Activated naive CD4-positive, alpha-beta T cell treated with anti-CD3 and anti-CD28 coated beads for 36 hours (primary cell): ENCODE measurements at places on chromosomes 13 and 19. TPM values are rescaled to one million over a fixed set of nuclear protein-coding genes. Genes with fewer than 3 reads are reported as not detected.

UPF3A gene
- total RNA-seq, result 36.9 TPM

CD70 gene
- 3.1 TPM for total RNA-seq

ZNF134 gene
- total RNA-seq, result 6.9 TPM

CYP2F1 gene
- total RNA-seq, result not detected

BEST2 gene
- total RNA-seq, result not detected

PSPN gene
- total RNA-seq, result 2.5 TPM

RXFP2 gene
- not detected for total RNA-seq

BCL3 gene
- total RNA-seq, result 104 TPM

ADPRHL1 gene
- total RNA-seq, result 0.57 TPM

PRSS57 gene
- not detected for total RNA-seq

GNG7 gene
- 1.1 TPM for total RNA-seq

GRCh38 chr13:99956473-99957349, 14.9 kb downstream of the ZIC5 start:
- no peak for DNase-seq

- no peak for DNase-seq
These were observed 397.6 kb downstream of the LIG4 start for GRCh38 chr13:107817647-107818287.

GRCh38 chr13:51207881-51208280, 14.3 kb upstream of the FAM124A start:
- DNase-seq, result no peak

DNA sequence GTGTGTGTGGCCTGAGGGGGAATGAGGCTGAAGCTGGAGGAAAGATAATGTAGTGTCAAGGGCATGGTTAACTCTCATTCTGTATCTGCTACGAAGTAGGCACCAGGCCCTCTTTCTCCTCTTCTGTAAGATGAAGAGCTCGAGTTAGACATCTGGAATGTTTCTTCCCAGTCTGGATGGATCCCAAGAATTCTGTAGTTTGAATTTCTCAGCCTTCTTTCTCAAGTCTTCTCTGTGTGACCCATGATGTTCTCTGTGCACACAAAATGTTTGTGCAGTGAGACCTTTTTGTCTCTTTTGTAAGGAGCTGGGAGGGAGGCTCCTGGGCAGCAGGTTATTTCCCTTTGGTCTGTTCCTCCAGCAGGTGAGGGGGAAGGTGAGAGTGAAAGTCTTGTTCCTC, 13.7 kb downstream of the FGF9 start:
- DNase-seq, result no peak

- DNase-seq, result no peak
These were observed 5.9 kb downstream of the CLPTM1 start for GRCh38 chr19:44960906-44961728.

DNA sequence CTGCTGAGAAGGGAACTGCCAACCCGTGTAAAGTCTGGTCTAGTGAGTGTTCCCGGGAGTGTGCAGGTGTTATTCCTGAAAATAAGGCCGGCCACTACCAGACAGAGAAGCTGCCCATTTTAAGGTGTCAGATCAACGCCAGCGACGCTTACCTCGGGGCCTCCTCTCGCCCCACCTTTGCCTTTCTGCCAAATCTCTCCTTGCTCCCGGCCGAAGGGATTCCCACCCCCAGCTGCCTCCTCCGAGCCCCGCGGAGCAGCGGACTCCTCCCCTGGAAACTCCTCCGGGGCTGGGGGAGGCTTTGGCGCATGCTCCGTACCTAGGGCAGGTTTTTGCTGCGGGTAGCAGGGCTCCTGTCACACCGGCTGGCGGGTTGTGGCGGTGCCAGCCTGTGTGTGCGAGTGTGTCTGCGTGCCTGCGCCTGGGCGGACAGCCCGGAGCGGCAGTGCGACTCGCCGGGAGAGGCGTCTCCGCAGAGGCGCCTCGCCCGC, at the start of gene HS6ST3:
HS6ST3 (plus strand) TSS at position 359 of the 491 bp plus-strand sequence.
- no peak for DNase-seq

DNA sequence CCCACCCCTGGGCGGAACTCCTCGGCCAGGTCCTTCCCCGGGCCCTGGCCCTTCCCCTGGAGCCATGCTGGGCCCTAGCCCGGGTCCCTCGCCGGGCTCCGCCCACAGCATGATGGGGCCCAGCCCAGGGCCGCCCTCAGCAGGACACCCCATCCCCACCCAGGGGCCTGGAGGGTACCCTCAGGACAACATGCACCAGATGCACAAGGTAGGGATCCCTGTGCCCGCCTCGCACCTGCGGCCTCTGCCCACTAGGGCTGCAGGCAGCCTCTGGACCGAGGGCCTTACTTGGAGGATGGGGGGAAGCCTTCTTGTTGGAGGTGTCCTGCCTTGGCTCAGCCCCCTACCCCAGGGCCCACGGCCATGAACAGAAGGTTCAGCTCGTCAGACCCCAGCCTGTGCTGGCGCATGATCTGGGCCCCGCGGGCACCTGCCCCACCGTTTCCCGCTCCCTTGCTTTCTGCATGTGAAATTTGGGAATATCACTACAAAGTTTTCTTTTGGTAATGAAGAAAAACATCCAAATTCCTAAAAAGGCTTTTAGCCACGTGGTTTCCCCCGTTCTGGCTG, 23.4 kb downstream of the SMARCA4 start:
- no peak for DNase-seq

DNA sequence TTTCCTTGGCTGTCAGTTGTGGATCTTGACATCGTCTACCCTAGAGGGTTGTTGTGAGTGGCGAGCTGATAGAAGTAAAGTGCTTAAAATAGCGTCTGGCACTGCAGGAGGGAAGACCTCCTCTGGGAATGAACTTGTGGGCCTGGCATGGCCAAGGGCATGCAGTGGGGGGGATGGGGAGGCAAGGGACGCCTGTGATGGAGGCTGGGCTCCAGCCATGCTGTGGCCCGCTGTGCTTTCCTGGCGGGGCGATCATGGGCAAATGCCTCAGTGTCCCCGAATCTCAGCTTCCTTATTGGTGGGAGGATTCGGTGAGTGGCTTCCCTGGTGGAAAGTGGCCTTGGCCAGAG, 10.7 kb downstream of the CARM1 start:
- no peak for DNase-seq

GRCh38 chr13:40408602-40409001, 257.8 kb downstream of the FOXO1 start:
- no peak for DNase-seq

DNA sequence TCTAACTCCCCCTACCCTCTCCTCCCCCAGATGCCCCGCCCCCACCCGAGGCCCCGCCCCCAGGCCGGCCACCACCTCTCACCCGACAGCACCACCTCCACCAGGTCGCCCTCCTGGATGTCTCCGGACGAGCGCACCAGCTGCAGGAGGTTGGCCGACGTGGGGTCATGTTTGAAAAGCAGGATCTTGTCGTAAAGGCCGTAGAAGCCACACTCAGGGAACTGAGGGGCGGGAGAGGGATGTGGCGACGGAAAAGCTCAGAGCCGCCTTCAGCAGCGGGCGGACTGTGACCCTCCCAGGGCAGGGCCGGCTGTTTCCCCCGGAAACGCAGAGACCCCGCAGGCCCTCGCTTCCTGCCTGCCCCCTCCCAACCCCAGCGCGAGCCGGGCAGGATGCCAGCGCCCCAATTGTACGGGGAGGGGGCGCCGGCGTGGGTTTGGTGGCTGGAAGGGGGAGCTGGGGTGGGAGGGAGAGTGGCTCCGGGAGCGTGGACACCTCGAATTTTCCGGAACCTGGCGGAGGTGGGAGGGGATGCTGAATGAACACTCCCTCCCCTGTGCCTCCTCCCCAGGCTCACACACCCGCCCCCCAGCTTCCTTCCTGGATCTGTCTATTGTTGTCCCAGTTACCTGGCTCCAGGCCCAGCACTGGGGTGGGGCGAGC, 3.0 kb downstream of the PRKD2 start:
- DNase-seq, result peak; percentile 85

DNA sequence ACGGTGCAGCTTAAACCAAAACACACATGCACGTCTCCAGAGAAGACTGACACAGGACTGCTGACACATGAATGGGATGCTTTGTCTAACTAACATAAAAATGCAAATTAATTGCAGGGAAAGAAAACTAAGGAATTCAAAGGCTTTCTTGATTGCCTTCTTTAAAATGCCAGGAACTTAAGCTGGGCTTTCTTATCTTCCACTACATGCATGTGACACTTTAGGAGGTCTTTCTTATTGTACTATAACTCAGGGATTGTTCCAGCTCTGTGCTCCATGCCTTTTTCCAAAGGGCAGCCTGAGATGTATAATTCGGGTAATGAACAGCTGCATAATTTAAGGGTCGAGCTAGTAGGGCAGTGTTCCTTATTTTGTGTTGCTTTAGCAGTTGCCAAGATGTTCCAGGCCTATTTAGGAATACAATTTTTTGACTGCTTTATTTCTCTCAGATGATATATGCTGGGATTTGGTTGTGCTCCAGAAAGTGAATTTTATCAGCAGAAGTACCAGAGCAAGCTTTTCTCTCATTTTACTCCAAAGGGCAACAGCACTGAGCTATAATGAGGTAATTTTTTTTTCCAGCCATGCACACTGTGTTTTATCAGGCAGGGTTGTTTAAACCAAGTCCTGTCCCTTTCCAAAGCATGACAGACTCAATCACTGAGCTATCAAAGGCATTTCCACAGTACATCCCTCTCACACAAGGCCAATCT, 885.2 kb downstream of the PCDH9 start:
- DNase-seq, result no peak

GRCh38 chr13:51799261-51799660, 4.7 kb downstream of the DHRS12 start:
- no peak for DNase-seq

DNA sequence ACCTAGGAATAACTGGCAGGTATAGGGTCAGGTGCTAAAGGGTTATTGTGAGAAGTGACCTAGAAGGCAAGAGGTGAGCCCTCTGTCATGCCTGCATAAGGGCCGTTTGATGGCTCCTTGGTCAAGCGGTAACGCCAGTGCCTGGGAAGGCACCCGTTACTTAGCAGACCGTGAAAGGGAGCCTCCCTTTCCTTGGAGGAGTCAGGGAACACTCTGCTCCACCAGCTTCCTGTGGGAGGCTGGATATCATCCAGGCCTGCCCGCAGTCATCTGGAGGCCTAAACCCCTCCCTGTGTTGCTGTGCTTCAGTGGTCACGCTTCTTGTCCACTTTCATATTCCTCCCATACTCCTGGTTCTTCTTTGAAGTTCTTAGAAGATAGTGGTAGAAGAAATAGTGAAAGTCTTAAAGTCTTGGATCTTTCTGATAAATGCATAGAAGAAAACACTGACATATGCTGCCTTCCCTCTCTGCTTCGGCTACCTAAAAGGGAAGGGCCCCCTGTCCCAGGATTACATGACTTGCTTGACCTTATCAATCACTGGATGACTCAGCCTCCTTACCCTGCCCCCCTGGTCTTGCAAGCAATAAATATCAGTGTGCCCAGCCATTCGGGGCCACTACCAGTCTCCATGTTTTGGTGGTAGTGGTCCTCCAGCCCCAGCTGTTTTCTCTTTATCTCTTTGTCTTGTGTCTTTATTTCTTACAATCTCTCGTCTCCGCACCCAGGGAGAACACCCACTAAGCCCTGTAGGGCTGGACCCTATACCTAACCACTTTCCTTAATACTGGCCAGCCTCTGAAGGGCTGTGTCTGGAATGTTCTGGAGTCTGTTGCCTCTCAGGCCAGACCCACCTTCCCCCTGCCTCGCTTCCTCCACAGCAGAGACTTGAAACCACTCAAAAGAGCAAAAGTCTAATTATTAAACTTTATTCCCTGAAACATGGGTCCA, 16.1 kb upstream of the ABCC4 start:
- no peak for DNase-seq

DNA sequence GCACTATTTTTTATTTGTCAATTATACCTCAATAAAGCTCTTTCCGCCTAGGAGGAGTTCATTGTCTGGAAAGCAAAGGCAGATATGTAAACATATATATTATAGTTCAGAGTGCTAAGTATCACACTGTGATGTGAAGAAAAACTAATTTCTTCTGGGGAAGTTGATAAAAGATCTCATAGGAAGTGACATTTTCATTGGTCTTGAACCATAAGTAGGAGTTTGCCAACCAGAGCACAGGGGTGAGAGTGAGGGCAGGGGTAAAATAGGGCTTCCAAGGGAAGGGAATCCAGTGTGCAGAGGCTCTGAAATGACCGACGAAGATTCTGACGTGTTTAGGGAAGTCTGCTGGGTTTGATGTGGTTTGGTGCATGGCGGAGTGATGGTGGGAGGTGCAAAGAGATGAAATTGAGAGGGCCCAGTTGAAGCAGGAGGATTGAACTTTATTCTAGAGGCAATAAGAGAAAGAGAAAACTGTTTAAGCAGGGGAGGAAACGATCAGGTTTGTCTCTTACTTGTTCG, 780 bp upstream of the GTF2F2 start:
- DNase-seq, result peak; percentile 75

DNA sequence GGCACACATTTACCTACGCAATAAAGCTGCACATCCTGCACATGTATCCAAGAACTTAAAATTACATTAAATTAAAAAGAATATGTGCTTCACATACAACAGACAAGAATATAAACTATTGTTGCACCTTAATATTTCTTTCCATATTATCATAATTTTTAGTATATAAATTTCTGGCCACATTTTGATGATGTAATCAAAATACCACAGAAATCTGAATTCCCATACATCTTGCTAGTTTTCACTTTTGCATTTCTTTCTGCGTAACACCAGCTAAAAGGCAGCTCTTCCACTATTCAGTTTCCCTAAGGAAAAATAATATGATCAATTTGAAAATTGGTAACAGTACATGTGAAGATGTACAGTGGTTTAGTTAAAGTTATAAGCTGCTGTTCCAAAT, 42.6 kb downstream of the FGF14 start:
- no peak for DNase-seq

DNA sequence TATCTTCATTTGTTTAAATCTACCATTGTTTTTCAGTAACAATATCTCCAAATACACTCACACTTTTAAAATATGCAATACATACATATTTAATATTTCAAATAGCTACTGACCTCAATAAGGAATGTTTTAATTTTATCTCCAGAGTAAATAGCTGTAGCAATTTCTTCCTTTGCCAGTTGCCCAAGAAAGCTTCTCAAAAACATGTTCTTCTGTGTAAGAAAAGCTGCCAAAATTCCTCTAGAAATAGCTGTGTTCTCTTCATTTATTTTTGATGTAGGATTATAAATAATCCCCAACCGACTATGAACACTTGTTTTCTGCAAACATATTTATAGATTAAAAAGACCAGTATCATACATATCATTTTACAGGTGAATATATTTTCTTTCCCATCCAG, 150.5 kb downstream of the UGGT2 start:
- DNase-seq, result no peak

DNA sequence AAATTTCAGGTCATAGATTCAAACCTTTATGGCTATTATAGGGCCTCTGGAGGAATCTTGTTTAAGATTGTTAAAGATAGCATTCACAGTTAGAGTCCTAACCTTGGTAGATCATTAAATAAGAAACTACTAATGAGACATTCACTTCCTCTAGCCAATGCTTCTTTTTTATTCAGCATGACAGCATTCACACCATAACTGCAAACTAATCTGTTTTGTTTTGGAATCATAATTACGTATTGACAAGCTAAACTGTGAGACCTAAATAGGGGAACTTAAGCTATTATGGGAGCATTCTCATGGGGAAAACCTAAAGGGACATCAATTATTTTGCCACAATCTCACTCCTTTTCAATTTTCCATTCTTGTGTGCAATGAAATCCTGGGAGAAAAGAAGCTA, 653.8 kb downstream of the PCDH9 start:
- DNase-seq, result no peak
